ENCODE measurements at places on chromosomes 11 and 22. TPM values are rescaled to one million over a fixed set of nuclear protein-coding genes. Genes with fewer than 3 reads are reported as not detected.

Gene KIAA1671
- 32.2 TPM for polyA plus RNA-seq

Gene GLB1L2
- 1.1 TPM for polyA plus RNA-seq

Gene LYVE1
- polyA plus RNA-seq, result 93.5 TPM

Gene SEPTIN3
- polyA plus RNA-seq, result 1.2 TPM

GRCh38 chr22:28544431-28544868 lies 135.2 kb downstream of the TTC28 start:
- no peak for DNase-seq

DNA sequence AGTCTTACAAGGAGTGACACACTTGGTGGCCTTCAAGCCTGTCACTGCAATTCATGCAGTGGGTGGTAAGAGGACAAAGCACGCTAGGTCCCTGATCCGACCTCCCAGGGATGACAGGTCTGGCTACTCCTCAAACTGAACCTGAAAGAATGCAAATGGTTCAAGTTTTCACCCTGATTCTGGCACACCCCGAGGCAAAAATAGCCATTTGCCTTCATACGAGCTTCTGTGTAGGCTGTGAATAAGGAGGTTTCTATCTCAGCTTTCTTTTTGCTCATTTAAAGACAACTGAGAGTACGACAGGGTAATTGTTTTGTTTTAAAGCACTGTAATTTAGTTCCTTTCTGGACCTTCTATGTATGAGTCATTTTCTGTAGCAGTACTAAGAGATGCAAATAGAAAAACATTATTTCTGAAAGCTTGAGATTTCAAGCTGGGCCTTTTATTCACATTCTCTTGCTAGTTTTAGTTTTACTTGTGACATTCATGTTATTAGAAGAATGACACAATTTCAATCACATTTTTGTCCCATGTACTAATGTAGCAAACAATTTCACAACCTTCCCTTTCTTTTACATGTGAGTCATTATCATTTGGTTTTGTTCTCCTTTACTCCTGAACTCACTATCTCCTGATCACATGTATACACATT lies 56.6 kb upstream of the FDX1 start:
- no peak for DNase-seq

- DNase-seq, result no peak
These were observed 15.3 kb upstream of the SYTL2 start for GRCh38 chr11:85826116-85826855.

- DNase-seq, result no peak
These were observed 39.1 kb downstream of the MMP27 start for GRCh38 chr11:102666331-102666957.

DNA sequence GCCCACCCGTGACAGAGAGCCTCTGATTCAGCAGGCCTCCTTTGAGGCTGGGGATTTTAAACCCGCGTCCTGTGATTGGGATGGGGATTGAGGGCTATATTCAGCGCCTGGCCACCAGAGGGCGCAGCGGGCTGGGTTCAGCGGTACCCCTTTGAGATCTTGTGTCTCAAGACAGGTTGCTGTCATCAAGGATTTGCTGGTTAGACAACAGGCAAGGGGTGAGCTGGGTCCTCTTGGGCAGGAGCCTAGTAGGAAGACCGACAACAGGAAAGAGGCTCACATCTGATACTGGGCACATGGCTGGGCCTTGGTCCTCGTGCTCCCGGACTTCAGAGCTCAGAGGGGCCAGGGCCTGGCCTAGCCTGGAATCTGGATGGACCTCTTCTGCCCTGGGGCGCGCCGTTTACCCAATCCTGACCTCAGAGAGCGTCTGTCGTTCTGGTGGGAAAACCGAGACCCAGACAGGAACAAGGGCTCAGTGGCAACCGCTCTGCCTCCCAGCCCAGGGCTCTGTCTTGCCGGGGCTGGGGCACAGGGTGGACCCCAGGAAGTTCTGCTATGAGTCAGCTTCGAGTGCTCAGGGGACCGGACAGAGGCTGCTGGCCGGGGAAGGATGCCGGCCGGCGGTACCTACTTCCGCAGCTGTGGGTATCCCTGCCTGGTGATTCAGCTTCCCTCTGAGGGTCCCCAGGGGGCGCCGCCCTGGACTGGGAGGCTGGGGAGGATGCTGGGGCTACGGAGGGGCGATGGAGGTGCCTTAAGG lies 929 bp upstream of the SLC35E4 start:
- peak; percentile 86 for DNase-seq

DNA sequence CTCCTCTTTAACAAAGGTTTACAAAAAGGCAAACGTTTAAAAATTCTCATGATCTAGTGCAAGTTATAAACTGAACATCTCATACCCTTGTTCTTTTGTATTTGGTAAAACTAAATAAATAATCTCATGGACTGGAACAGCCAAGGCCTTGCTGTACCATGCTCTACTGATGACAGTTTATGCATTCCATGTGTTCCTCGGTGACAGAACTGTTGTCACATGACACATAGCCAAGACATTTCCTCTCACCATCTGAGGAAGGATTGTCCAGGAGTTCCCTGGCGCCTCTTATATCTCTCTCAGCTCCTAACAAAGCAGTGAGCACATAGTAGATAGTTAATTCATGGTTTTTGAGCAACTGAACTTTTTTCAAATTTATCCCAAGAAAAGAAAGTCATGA lies 12.6 kb downstream of the CCDC83 start:
- no peak for DNase-seq

- no peak for DNase-seq
These were observed 1074.5 kb downstream of the LRRC4C start for GRCh38 chr11:40384991-40385390.

DNA sequence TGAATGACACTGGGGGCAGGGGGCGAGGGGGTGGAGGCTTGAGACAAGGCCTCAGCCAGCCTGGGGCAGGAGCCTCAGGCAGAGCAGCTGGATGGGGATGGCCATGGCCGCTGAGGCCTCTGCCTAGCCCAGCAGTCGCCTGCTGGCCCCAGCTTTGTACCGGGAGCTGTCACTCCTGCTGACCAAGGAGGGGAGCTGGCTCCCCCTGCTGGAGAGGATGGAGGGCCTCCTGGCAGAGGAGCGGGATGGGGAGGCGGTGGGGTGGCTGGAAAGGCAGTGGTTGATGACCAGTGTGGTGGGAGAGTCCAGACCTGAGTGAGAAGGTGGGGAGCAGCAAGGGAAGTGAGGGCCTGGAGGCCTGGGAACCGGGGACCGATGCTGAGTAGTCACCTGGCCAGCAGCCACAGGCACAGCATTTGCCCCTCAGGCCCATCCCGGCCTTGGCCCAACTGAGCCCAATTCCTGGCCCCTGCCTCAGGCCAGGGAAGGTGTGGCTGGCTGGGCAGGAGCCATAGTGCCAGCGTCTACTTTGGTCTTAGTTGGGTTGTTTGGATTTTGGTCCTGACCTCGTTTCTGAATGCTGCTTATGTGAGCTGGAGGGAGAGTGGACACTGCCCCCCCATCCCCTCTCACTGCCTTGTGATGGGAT lies 6.0 kb upstream of the SUSD2 start:
- DNase-seq, result peak; percentile 71

DNA sequence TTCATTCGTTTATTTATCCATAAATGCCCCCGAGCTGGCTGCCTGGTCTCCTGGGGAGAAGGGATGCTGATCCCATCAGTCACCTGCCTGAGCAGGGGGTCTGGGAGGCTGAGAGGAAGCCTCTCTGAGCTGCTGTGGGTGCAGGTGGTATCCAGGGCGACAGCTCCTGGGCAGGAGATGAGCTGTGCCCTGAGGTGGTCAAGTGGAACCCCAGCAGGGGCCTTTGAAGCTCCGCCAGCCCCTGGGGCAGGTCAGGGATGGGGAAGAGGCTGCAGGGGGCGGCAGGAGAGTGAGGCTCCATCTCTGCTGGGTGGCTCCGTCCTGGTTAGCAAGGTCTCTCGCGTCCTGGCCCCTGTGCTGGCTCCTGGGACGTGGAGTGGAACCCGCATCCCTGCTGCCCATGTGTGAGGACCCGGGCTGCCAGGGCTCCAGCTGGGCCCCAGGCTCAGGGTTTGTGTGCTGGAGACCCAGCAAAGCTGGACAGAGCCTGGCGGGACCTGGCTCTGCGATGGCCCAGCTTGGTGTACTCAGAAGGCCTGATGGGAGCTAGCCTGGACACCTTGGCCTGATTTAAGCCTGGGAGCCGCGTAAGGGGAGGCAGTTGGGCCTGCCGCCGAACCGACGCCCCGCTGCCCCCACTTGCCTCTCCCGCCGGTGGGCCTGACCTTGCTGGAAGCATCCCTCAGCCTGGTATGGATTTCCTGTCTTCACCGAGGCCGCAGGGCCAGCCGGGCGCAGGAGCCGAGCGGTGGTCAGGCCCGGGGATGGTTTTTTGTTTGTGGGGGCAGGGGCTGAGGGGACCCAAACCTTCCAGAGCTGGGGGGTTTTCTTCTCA lies 44.5 kb downstream of the RTN4R start:
- no peak for DNase-seq

- peak; percentile 61 for DNase-seq
These were observed 697 bp downstream of the LGALS1 start for GRCh38 chr22:37675930-37676735.

GRCh38 chr22:24051568-24051967 lies 40.5 kb downstream of the CABIN1 start:
- DNase-seq, result no peak

GRCh38 chr11:61575886-61576861 lies 4.7 kb downstream of the SYT7 start:
- DNase-seq, result no peak

DNA sequence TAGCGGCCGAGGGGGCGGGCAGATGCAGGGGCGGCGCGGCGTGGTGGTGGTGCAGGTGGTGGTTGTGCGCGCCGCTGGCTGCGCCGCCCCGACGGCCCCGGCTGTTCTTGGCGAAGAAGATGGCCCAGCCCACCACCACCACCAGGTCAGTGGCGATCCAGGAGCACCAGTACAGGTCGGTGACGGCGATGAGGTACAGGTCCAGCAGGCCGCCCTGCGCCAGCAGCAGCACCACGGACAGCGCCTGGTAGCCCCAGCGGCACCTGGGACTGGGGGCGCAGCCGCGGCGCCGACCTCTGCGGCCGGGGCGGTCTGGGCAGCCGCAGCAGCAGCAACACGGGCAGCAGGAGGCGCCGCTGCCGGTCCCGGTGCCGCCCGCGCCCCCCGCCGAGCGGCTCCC lies 879 bp downstream of the TMEM121B start:
- DNase-seq, result peak; percentile 67

DNA sequence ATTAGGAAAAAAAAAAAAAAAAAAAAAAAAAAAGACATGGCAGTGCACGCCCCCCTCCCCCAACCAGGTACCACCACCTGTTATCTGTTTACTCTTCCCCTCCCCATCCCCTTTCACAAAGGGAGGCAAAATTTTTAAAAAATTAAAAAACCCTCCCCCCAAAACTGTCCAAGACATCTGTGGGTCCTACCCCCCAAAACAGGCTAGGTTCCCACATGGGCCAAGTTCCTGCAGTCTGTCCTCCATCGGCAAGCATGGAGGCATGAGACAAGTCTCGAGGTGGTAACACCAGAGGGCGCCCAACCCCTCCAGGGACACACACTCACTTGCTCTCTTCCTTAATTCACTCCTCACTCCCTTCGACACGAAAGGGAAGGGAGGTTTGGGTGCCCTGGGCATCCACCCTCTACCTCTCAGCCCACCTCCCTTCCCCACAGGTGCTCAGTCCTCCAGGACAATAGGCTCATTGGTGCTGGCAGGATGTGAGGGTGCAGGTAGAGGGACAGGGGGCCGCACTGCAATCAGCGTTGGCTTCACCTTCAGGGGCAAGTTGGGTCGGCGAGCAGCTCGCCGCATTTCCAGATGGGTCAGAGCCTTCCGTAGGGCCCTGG lies 2.2 kb upstream of the TUT1 start:
- no peak for DNase-seq

- DNase-seq, result no peak
These were observed 625.1 kb upstream of the ANO5 start for GRCh38 chr11:21567645-21568290.

GRCh38 chr11:69339041-69339733 lies 45.2 kb downstream of the MYEOV start:
- no peak for DNase-seq
